ENCODE measurements at places on chromosomes 3 and 15.

DNA sequence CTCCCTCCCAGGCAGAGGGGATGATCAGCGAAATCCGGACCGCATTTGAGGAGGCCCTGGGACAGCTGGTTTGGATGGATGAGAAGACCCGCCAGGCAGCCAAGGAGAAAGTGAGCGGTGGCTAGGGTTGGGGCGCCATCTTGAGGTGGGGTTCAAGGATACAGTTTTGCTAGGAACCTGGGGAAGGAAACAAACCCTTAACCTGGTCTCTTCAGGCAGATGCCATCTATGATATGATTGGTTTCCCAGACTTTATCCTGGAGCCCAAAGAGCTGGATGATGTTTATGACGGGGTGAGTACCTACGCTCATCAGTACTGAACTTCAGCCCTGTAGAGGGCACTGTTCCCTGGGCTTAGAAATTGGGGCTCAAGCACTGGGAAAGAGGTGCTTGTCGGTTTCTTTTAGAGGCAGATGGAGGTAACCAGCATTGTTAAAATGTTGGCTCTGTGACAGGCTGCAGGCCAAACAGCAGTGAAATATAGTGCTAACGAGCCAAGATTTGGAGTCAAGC lies 9.6 kb upstream of the PSMD2 start:
- peak; percentile 10 for DNase-seq

DNA sequence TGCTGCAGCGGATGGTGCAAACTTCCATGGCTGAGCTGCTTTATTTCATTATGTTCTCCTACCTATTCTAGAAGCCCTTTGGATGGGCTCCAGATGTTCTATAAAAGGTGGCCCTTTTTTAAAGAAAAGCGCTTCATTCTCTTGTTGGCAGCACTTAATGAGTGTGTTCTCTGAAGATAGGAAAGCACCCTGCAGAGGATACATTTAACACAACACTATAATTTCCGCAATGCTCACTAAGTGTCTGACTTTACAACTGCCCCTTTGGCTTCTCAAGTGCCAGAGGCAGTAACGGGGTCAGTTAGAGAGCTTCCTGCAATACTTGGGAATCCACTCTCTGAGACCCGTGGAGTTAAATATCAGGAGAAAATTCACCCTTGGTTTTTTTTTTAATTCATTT lies 88.1 kb downstream of the MDFIC2 start:
- no peak for DNase-seq

DNA sequence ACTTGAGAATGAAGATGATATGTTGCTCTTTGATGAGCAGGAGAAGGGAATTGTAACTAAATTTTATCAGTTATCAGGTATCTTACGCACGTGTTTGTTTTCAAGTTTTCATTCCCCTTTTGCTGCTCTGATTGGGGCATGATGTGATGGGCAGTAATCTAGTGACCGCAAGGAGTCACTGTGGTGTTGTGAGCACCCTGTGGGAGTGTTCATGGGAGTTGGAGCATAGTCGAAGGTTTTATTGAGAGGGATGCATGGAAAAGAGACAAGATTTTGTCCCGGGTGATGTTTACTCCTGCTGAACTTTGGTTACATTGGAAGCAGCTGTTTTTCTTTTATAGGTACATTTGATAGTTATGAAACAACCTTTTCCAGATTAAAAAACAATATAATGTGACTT lies 2.1 kb downstream of the FAN1 start:
- no peak for DNase-seq

- peak; percentile 35 for DNase-seq
Observed at GRCh38 chr3:80238152-80238551, 470.4 kb upstream of the ROBO1 start.

- DNase-seq: peak; percentile 66
Observed at GRCh38 chr3:66582721-66583423, 82.0 kb upstream of the LRIG1 start.

- peak; percentile 84 for DNase-seq
Observed at GRCh38 chr15:96160269-96160668, 170.2 kb upstream of the NR2F2 start.

GRCh38 chr3:182795389-182795782 lies 2.1 kb downstream of the ATP11B start:
- no peak for DNase-seq

- peak; percentile 52 for DNase-seq
Observed at GRCh38 chr3:184582646-184583577, 21.3 kb downstream of the EPHB3 start.

DNA sequence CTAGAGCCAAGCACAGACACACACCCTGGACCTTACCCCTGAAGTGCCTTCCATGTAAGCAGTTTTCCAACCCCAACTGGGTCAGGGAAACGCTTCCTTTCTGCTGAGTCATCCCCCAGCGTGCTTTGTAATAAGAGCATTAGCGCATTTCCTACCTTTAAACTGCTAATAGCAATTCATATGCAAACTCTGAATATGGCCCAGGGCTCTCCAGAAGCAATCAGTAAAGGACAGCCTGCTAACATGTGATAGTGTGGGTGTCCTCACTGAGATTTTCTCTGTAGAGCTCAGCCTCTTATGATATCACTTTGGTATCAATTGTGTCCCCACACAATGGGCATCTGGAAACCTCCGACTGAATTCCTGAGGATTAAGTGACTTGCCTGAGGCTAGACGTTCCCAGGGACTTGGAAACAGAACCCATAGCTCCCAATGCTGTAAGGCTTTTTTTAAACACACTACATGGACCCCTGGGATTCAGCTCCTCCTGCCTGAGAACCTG lies 5.6 kb downstream of the GABRB3 start:
- no peak for DNase-seq

DNA sequence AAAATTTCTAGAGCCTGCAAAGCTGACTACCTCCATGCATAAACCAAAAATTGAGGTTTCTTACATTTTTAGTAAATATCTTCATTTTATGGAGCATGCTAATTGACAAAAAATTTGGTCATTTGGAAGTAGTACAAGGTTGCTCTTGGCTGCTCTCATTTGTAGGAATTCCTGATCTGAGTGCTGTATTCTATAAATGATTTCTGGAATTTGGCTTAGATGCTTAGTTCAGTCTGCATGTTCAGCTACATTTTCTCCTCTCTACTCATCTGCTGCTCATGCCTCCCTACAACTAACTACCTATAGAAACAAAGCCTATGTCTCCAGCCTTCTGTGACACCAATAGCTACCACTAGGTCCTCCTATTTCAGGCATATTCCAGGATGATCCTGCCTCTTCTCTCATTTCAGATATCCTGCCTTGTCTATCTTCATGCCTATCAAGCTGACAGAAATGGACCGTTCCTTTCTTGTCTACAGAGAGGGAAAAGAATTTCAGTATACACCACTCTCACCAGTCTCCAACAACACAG lies 901.1 kb downstream of the TBL1XR1 start:
- DNase-seq: peak; percentile 13

GRCh38 chr3:13389378-13389777 lies 30.7 kb downstream of the NUP210 start:
- DNase-seq: no peak

- no peak for DNase-seq
Observed at GRCh38 chr15:25493823-25494526, 55.2 kb upstream of the UBE3A start.

DNA sequence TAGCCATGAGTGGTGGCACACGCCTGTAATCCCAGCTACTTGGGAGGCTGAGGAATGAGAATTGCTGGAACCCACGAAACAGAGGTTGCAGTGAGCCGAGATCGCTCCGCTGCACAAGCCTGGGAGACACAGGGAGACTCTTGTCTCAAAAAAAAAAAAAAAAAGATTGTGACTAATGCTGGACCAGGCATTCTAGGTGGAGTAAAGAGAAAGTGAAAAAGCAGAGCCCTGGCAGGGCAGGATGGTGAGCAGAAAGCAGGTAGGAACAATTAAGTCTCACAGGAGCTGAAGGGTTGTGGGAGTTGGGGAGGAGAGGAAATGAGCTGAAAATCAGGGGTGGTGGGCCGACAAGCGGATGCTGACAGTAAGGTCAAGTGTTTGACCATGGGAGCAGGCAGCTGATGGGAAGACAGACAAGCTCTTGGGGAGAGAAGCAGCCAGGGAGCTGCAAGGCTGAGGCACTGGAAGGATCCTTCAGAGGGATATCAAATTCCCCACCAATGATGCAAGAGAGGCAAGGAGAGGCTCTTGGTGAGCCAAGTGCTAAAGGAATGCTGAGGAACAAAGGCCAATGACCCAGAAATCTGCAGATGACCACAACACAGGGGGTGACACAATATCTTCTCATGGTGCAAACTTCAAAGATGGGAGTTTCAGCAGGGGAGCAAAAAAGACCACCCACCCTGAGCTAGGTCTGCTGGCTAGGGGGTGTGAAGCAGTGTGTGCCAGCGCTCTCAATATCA lies 251.1 kb downstream of the ULK4 start:
- DNase-seq: peak; percentile 85

DNA sequence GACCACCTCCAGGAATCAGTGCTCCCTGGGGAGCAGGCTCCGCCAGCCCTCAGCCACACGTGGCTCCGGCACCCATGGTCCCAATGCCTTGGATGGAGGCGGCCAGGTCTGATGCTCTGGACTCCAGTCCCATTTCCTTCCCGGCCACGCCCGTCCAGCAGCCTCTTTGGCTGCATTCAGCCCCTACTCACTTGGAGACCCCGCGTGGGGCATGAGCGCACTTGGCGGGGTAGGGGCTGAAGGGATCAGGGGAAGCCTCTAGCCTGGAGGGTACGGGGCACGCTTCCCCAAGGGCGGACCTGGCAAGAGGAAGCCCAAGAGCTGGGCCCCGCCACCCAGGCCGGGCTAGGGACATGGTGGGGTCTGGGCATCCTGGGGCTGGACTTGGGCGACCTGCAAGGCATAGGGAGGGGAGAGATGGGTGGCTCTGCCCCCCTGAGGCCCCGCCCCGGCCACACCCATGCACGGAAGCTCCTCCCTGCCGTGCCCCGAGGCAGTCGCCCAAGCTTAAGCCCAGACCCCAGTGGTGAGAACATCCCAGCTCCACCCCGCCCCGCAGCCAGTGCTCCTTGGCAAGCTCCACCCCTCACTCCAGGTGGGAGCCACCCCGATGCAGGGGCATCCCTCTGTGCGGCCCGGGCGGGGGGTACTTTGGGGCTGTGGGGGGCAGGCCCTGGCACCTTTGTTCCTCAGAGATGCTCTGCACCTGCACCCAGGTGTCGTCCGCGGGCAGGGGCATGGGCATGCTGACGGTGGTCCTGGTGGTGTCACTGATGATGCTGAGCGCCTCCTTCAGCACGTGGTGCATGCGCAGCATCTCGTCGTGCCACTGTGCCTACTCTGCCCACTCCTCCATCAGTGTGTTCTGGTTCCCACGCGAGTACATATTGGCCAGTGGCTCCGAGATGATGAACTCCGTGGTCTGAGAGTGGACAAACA lies 163.5 kb downstream of the GOLGA6L4 start:
- DNase-seq: no peak

GRCh38 chr3:4936982-4937614 lies 42.1 kb upstream of the BHLHE40 start:
- no peak for DNase-seq

- no peak for DNase-seq
Observed at GRCh38 chr15:74960995-74961588, 4.5 kb upstream of the RPP25 start.

DNA sequence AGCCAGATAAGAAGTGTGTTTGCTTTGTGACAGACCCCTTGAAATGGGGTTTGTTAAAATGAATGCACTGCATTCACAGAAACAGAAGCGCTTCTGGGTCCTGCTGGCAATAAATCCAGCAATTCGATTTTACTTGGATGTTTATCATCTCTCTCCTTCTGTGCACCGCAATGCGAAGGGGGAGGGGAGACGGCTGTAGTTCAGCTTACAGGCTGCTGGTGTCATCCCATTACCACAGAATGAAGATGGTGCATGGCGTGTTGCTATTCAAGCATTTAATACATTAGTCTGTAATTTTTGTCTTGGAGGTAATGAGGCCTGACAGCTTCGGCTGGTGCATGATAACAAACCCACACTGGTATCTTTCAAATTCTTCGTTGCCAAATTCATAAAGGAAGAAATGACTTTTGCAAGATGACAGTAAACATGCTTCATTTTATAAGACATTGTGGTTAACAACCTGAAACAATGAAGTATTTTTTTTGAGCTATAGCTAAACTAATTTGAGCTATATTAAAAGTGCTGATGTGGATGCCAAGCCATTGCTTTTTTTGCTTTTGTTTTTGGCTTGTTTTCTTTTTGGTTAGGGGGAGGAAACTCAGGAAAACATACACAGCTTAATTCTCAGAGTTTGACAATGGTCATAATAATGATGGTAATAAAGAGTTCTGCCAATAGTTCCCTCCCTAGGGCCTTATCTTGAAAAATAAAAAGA lies 418.3 kb downstream of the OTOL1 start:
- peak; percentile 66 for DNase-seq

GRCh38 chr3:120171134-120171873 lies 77.1 kb upstream of the GSK3B start:
- DNase-seq: peak; percentile 43

- DNase-seq: no peak
Observed at GRCh38 chr3:50375258-50375931, 16.1 kb upstream of the TMEM115 start.

DNA sequence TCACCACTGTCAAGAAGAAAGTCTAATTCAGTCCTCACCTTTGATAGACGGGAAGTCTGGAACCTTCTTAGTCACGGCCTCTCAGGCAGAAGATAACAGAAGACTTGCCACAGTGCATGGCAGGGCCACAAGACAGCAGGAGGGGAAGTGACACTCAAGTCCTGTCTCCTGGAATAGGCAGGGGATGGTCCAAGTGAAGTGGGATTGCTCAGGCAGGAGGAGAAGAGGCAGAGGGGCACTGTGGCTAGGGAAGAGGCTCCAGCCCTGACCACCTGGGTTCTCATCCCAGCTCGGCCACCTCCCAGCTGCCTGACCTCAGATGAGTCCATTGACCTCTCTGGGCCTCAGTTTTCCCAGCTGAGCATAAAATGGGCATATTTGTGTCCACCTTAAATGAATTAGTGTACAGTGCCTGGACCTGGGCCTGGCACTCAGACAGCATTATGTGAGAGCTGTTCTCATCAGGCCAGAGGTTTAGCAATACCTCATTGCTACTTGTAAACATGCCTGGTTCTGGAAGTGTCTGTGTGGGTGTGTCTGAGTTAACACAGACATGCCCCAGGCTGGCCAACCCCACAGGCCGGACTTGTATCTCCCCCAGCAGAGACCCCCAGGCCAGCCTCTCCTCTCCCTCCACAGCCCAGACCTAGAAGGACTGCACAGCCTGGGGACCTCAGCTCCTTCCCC lies 11.5 kb upstream of the PCSK6 start:
- no peak for DNase-seq

DNA sequence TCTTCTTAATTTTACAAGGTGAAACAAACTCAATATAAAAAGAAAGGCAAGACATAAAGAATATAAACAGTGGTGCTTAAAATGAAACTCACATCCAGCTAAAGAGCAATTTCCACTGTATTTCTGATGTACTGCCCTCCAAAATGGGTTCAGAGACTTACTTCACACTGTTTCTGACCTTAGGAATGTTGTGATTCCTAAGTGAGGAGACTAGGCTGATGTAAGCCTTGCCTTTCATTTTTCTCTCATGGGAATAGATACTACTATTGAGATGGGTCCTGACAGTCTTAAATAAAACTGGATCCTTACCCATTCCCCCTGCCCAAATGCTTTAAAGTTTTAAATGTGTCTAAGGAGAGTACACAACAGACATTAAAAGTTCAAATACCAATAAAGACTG lies 86.9 kb downstream of the CBLB start:
- no peak for DNase-seq

- no peak for DNase-seq
Observed at GRCh38 chr3:4724051-4724629, 231.0 kb downstream of the ITPR1 start.

GRCh38 chr15:63473999-63474809 lies 30.2 kb upstream of the USP3 start:
- peak; percentile 44 for DNase-seq
